Type B pancreatic cell (in vitro differentiated cells): ENCODE measurements at places on chromosomes 16 and 17. TPM values are rescaled to one million over a fixed set of nuclear protein-coding genes. Genes with fewer than 3 reads are reported as not detected.

GRCh38 chr17:39635614-39636176 lies 1.2 kb upstream of the STARD3 start:
- DNase-seq = no peak

- no peak for DNase-seq
Observed at GRCh38 chr16:56617212-56618085, 8.1 kb upstream of the MT1E start.

DNA sequence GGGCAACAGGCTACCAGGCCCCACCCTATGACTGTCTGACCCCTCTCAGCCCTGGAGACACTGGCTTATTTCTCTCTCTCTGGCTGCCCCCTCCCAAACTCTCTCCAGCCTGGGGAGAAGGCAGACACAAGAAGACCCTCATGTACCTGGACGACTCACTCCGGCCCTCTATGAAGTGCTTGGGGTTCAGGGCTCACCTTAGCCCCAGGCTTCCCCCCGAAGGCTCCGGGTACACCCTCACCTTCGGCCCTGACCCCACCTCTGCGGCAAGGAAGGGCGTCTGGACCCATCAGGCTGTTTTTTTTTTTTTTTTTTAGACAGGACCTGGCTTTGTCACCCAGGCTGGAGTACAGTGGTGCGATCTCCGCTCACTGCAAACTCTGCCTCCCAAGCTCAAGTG lies 906 bp upstream of the CARMIL2 start:
- DNase-seq = no peak

- DNase-seq = no peak
Observed at GRCh38 chr17:2181897-2182448, 121.6 kb downstream of the SMG6 start.

GRCh38 chr16:66523861-66524354 lies 26.0 kb downstream of the TK2 start:
- no peak for DNase-seq

GRCh38 chr17:44005527-44006271 lies 1.3 kb downstream of the NAGS start:
- no peak for DNase-seq

DNA sequence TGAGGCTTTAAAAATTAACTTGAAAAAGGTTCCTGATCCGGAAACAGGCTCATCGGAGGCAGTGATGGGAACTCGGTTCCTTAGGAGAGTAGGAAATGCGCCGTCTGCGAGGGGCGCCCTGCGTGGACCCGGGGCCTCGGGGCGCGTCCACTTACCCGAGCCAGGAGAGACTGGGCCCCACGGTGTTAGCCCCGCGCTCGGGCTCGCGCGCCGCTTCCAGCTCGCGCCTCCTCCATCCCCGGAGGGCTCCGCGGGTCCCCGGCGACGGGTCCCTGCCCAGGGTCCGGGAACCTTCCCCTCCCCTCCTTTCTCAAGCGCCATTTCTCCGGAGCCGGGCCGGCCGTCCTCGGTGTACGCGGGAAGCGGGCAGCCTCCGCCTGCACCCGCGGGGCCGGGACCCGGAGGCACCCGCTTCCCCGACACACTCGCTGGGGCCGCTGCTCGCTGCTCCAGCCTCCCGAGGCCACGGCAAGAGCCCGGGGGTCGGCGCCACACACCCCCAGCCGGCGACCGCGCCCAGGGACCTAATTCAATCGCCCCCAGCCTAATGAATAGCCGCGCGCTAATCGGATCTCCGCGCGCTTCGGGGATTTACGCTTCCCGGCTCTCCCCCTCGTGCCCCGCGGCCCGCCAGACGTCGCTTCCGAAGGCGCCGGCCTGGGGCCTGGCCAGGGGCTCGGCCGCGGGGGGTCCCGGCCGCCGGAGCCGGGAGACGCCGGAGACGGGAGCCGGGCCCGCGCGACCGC lies 2.2 kb upstream of the BAHCC1 start:
- no peak for DNase-seq

DNA sequence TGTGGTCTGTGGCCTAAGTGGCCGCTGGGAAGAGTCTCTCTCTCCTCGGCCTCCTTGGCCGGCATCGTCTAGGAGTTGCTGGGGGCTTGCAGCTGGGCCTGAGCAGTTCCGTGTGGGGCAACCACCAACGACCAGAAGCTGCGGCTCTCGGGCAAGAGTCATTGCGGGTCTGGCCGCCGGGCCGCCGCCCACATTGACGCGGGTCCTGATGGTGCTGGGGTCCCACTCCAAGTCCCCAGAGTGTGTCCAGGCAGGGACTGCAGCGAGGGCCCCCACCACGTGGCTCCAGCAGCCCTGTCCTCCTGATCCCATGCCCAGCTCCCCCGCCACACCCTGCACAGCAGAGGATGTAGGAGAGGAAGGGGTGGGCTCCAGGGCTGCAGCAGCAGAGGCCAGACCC lies 30.9 kb downstream of the UNKL start:
- no peak for DNase-seq

- DNase-seq = no peak
Observed at GRCh38 chr17:15036238-15036637, 228.9 kb downstream of the PMP22 start.

DNA sequence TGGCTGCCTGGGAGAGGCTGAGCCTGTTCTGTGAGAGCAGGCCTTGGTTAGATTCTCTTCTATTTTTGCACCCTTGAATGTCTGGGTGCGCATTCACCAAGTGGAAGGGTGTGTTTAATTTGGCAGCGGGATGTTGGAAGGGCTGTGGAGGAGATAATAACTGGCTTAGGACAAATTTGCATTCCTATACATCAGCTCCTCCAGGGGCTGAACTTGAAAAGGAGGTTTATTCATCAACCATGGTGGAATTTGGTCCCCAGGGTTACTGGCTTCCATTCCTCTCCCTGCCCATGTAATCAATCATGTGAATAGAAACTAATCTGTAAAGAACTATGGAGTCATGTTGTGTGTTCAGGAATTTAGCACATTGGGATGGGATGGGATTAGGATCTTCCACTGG lies 100.2 kb upstream of the FOXF1 start:
- no peak for DNase-seq

GRCh38 chr17:8069587-8069860 lies 18.0 kb downstream of the ALOX12B start:
- DNase-seq = no peak

DNA sequence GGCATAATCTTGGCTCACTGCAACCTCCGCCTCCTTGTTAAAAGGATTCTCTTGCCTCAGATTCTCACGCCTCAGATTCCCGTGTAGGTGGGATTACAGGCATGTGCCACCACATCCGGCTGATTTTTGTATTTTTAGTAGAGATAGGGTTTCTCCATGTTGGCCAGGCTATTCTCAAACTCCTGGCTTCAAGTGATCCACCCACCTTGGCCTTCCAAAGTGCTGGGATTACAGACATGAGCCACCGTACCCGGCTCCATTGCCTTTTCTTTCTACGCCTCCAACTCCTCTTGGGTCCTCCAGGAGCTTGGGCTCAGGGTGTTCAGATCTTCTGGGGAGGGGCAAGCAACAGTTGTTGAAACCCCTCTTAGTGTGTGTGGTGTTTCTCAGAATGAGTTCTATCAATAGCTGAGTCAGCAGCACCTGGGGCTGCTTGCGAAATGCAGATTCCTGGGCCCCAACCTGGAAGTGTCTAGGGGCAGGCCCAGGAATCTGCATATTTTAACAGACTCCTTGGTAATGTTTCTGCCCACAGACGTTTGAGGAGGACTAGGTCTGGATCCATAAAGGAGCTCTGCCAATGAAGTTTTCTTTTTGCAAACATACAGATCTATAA lies 31.4 kb downstream of the SEC14L5 start:
- DNase-seq = no peak

DNA sequence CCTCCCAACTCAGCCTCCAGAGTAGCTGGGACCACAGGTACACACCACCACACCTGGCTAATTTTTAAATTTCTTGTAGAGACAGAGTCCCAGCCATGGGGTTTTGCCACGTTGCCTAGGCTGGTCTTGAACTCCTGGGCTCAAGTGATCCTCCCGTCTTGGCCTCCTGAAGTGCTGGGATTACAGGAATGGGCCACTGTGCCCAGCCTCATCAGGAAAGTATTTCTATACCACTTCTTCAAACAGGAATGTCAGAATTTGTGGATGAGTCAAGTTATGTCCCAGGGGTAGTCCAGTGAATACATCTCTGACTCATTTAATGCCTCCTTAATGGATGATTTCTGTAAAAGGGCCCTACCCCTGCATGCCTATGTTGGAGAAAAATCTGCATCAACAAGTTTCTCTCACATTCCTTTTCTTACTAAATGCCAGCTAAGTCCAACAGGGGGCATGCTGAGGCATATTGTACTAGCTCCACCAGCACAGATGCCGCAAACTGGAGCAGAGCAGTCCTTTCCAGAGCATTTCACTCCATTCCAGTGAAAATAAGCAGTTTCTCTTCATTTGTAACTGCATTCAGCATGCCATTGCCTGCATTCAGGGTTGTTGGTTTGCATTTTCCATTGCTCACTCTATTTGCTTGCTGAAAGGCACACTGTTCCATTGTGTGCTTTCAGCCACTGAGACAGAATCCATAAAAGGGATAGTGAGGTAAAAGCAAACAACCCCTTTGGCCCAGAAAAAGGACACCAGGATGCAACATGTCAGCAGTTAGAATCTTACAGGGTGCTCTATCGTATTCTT lies 5.3 kb upstream of the CAVIN1 start:
- DNase-seq = no peak

GRCh38 chr17:68439656-68440290 lies 17.5 kb downstream of the WIPI1 start:
- no peak for DNase-seq

GRCh38 chr17:56596691-56597494 lies 3.4 kb downstream of the NOG start:
- no peak for DNase-seq

- DNase-seq = no peak
Observed at GRCh38 chr16:56783344-56783743, 53.4 kb downstream of the NUP93 start.

DNA sequence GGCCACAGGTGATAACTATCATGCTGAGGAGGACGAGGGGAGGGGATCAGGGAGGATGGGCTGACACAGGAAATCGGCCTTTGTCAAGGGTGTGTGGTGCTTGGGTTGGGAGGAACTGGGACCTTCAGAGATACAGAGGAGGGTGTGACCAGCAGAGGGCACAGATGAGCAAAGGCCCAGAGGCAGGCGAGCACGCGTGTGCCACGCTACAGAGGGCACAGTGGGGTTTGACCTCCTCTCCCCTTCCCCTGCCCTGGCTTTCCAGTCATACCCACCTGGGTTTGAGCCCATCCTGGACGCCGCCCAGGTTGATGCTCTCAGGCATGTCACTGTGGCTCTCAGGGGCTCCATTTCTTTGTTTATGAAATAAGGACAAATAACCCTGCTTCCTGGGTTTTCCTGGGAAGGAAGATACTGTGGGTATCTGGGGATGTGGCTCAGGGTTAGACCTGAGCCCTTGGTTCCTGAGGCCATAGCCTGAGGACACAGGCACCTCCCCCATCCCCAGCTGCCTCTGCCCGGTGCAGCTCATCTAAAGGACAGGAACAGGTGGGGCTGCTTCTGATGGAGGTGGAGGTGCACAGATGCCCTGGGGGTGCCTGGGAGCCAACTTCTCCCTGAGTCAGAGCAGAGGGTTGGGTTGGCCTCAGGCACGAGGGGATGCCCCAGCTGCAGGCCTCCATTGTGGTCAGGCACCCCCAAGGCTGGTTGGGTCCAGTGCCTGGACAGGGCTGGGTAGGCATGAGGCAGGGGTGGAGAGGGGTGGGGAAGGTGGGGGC lies 51.8 kb downstream of the BEAN1 start:
- DNase-seq = peak; percentile 62

- no peak for DNase-seq
Observed at GRCh38 chr16:56919099-56919800, 12.7 kb upstream of the HERPUD1 start.

DNA sequence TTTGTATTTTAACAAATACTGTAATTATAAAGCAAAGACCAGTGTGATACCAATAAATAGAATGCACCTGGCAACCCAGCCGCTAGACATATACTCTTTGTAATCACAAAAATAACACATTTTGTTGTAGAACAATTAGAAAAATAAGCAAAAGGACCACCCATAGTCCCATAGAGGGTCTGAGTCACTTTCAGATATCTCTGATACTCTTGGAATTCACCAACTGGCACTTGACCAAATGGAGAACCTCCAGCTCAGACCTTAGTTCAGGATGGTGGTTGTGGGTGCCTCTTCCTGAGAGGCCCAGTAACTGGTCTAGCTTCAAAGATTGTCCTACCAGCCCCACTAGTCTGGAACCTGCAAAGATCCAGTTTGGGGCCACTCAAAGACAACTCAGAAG lies 789 bp upstream of the TERF2 start:
- no peak for DNase-seq

DNA sequence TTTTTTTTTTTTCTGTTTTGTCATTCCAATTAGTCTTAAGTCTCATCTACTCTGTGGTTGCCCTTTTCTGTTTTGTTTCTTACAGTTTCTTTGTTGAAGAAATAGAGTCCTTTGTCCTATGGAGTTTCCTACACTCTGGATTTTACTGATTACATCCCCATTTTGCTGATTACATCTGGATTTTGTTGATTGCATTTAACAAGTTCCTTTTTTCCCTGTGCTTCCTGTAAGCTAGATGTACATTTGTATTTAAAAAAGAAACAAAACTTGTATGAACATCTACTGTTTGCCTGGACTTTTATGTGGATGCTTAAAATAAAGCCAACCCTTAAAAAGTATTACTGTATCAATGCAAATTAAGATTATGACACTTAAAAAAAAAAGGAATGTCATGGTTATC lies 147.6 kb downstream of the CHD9 start:
- no peak for DNase-seq

GRCh38 chr16:65406116-65406515 lies 284.3 kb upstream of the CDH11 start:
- no peak for DNase-seq

- DNase-seq = no peak
Observed at GRCh38 chr16:46817961-46818360, 13.0 kb downstream of the C16orf87 start.

DNA sequence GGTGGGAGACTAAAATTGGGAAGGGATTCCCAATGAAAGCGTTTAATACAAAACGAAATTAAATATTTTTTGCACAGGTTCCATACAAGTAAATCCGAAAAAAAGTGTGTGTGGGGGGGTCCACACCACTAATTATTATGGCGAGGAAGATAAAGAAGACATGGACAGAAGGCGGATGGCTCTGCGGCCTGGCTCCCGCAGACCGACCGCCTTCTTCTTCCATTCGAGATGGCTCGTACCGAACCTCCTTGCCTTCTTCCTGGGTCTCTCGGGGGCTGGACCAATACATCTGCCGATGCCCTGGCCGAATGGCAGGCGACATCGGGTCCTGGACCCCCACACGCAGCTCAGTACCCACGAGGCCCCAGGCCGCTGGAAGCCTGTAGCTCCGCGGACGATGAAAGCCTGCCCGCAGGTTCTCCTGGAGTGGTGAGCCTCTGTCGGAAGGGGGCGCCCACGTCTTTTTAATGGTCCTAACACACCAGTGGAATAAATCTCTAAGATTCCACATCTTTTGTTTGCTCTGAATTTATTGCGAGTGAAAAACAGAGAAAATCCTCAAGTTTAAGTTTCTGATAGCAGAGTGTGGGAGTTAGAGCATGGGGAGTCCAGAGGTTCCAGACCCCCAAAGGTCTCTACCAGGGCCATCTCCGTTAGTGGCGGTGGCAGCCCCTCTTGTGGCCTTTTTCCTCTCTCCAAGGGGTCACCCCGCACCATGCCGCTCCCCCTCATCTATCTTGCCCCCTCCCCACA lies 1.4 kb downstream of the PRAC2 start:
- DNase-seq = peak; percentile 86

The C16orf46 gene
- 4.4 and 5.1 TPM in 2 replicates for total RNA-seq

The KRT33B gene
- total RNA-seq = not detected in 2 replicates

The PDILT gene
- not detected in 2 replicates for total RNA-seq

The CES4A gene
- total RNA-seq = 11.5 and 13.9 TPM in 2 replicates

The DHRS7C gene
- total RNA-seq = not detected in 2 replicates

The CHRNB1 gene
- 16.4 and 51.1 TPM in 2 replicates for total RNA-seq

The LHX1 gene
- 1.7 and 2.7 TPM in 2 replicates for total RNA-seq

The CMIP gene
- total RNA-seq = 46.6 and 51.4 TPM in 2 replicates

The KRT9 gene
- 0.85 and 7.4 TPM in 2 replicates for total RNA-seq

The NME1 gene
- 143 and 163 TPM in 2 replicates for total RNA-seq

The ULK2 gene
- total RNA-seq = 16.7 and 25.7 TPM in 2 replicates

The TMIGD1 gene
- total RNA-seq = 0.24 TPM in 1 of 2 replicates, not detected in the other
